ENCODE measurements at places on chromosomes 3 and 15.

DNA sequence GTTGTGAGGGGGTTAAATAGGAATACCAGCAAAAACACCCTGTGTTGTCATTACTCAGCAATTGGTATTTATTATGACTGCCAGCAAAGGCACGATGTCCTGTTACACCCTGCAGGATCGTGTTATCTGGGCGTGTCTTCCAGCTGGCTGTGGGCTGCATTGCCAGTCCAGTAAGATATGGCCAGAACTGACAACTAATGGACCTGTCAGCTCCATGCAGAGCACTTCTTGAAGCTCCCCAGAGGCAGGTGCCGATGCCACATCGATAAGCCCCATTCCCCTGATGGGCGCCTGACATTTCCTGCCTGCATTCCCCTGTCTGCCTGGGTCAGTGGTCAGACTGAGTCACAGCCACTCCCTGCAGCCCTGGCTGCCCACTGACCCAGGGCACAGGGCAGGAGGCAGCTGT, 79.7 kb upstream of the RASGRF1 start:
- no peak for DNase-seq

DNA sequence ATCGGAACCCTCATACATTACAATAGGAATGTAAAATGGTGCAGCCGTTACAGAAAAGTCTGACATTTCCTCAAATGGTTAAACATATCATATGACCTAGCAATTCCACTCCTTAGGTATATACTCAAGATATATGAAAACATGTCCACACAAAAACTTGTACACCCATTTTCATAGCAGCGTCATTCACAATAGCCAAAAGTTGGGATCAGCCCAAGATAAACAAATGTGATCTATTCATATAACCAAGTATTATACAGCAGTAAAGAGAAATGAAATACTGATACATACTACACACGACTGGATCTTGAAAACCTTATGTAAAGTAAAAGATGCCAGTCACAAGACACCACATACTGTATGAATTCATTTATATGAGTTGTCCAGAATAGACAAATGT, 102.4 kb downstream of the MSL2 start:
- no peak for DNase-seq

DNA sequence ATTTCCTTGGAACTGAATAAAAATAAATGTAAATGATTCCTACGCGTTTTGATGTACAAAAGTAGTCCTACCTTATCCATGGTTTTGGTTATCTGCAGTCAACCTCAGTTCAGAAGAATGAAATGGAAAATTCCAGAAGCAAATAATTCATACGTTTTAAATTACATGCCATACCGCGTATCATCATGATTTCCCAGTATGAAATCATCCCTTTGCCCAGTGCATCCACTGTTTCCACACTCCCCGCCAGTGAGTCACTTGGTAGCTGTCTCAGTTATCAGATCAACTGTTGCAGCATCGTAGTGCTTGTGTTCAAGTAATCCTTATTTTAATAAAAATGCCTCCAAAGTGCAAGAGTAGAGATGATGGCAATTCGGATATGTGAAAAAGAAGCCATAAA, 9.1 kb upstream of the MFSD1 start:
- DNase-seq = no peak

DNA sequence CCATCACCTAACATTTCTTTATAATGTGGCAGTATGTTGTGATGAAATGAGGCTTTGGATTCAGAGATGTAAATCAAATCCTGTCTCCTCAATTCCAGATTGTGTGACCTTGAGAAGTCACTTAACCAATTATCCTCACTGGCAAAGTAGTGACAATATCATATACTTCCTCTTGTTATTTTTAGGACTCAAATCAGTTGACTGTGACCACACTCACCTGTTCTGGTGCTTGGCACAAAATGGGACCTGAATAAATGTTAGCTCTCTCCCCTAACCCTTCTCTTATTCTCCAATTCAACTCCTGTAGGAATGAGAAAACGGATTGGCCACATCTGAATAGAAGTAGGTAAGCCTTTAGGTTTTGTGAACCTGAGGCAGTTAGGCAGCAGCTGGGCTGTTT, 42.1 kb downstream of the IQCH start:
- no peak for DNase-seq

GRCh38 chr3:190366133-190366532, 21.8 kb upstream of the CLDN16 start:
- no peak for DNase-seq

DNA sequence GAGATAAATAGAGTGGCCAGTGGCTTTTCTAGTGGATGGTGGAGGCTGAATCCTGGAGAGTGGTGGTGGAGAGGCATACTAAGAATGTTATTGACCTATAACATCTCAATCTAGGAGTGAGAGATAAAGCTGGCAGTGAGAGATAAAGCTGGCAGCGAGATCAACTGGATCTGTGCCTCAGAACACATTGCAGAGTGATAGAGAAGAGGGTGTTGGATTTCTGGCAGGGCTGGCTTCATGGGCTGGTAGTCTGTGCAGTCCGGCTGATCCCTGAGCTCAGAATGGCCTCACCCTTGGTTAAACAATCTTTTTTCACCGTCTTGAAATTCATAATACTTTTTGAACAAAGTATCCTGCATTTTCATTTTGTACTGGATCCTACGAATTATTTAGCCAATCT, 221.2 kb downstream of the NLGN1 start:
- no peak for DNase-seq

- no peak for DNase-seq
Observed at GRCh38 chr15:79919090-79919748, 22.4 kb upstream of the MTHFS start.

GRCh38 chr3:21540265-21540664, 210.7 kb downstream of the ZNF385D start:
- DNase-seq = no peak

- DNase-seq = no peak
Observed at GRCh38 chr3:49217688-49218470, 46.5 kb downstream of the KLHDC8B start.

GRCh38 chr3:71850654-71851053, 65.7 kb upstream of the PROK2 start:
- no peak for DNase-seq

GRCh38 chr3:7368597-7368996, 507.7 kb downstream of the GRM7 start:
- no peak for DNase-seq

GRCh38 chr15:99732124-99732750, 1.0 kb downstream of the LYSMD4 start:
- no peak for DNase-seq
